ENCODE measurements at places on chromosomes 12 and 14. TPM values are rescaled to one million over a fixed set of nuclear protein-coding genes. Genes with fewer than 3 reads are reported as not detected.

GRCh38 chr12:103457471-103457870 is 38.3 kb downstream of the C12orf42 start:
- DNase-seq: no peak

DNA sequence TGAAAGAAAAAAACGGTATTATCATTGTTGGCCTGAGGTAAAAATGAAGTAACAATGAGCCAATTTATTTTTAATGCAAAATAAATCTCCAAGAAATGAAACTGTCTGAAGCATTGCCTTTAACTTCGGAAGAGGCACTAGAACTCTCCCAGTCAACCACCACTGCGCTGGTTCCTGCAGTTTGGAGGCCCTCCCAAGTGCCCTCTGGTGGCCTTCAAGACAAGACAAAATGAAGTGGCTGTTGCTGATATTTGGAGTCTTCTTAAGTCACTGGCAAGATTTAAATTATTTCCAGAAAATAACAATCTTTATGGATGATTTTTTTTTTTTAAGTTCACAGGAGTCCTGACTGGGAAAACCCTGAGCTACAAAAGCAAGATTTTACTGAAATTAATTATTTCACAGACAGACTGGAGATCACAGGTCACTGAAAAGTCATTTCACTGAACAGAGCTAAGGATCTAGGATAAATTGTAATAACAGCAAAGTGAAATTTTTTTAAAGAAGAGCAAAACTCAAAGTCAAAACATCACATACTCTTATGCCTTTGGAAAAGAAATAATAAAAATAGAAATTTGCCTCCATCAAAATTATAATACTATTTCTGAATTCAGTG is 58.2 kb downstream of the DICER1 start:
- peak; percentile 55 for DNase-seq

LRRC10 gene
- not detected for total RNA-seq

TEX22 gene
- total RNA-seq: 1.1 TPM

- peak; percentile 40 for DNase-seq
Measured at GRCh38 chr12:40152783-40153383, 47.0 kb upstream of the SLC2A13 start.

GRCh38 chr12:48933664-48934311 is 8.5 kb upstream of the FKBP11 start:
- no peak for DNase-seq

- no peak for DNase-seq
Measured at GRCh38 chr12:42612231-42612613, 22.7 kb upstream of the PRICKLE1 start.

DNA sequence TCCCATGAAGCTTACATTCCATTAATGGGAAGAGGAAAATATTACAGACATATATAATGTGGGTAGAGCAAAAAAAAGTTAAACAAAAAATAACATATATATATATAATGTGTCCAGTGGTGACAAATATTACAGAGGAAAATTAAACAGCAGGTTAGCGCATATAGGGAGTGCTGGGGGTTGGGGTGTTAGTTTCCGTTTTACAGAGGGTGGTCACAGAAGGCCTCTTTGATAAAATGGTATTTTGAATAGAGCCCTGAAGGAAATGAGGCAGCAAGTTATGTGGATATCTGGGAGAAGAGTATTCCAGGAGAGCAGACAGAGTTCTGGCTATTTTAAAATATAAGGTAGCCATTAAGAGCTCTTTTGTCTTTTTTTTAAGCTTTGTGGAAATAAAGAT is 73.2 kb downstream of the DCAF5 start:
- no peak for DNase-seq

GRCh38 chr12:50261654-50262053 is 21.7 kb downstream of the LIMA1 start:
- DNase-seq: no peak

MYH6 gene
- total RNA-seq: 1.6 TPM

- no peak for DNase-seq
Measured at GRCh38 chr14:73834261-73834625, 17.4 kb upstream of the PTGR2 start.

DNA sequence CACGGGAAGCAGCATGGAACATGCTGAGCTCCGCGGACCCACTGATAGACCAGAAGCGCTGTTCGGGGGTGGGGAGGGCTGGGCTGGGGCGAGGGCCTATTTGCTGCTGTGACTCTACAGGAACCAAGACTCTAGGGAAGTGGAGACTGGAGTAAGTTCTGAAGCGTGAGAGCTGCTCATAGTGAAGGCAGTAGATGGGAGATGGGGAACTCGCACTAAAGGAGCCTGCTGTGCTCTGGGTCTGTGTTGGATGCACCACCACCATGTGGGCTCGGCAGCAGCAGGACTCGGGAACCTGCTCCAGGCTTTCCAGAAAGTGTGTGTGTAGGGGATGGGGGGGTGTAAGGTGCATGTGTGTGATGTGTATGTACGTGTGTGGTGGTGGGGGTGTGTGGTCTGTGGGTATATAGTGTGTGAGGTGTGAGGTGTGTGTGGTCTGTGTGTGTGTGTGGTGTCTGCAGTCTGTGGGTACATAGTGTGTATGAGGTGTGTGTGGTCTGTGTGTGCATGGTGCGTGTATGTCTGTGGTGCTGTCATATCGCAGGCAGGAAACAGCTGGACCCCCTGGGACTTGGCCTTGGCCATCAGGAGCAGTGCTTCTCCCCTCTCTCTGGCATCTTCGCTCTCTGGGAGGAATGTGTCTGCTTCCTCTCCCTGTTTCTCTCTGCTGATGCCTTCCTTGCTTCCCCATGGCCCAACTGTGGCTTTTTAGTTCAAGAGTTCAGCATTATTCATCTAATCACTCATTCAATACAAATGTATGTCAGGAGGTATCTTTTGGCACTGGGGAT is 378.9 kb downstream of the FUT8 start:
- no peak for DNase-seq

- no peak for DNase-seq
Measured at GRCh38 chr12:2292560-2292959, 239.8 kb downstream of the CACNA1C start.

- no peak for DNase-seq
Measured at GRCh38 chr14:26190646-26191045, 407.2 kb downstream of the NOVA1 start.

GRCh38 chr12:114248527-114248926 is 157.4 kb downstream of the TBX5 start:
- DNase-seq: no peak

NANOG gene
- 4.5 TPM for total RNA-seq

DNA sequence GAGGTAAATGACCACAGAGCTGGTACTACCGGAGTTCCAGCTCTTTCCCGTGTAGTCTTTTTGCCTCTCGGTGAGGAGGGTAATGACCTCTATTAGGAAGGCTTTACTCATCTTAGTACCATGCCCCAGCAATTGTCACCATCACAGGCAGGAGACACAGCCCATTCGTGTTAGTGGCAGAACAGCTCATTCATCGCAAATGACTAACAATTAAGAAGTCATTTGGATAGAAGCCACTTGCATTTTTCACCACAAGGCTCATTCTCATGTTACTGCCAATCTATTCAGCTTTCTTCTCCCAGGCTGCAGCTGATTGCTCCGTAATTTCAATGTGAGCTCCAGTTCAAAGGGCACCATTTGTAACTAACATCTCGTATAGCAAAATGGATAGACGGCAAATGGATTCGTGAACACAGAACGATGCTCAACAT is 718.8 kb upstream of the TMEM132C start:
- DNase-seq: no peak

- DNase-seq: peak; percentile 80
Measured at GRCh38 chr12:132523576-132524331, 33.8 kb downstream of the FBRSL1 start.

- no peak for DNase-seq
Measured at GRCh38 chr12:84689638-84690037, 223.0 kb downstream of the SLC6A15 start.

DNA sequence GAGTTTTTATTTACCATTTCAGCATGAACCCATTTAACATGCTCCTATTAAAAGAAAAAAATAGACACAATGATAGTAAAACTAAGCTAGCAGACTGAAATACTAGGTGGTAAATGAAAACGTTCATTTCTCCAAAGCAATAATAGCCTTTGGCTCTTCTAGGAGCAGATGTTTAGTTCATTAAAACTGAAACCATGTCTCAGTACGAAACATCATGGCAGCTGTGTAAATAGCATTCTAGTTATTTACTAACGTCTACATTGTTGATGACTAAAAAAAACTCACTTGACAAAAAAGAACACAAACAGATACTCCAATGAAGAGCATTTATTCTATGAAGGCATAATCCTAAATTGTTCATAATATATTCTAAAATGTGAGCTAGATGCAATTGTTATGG is 17.9 kb downstream of the RECQL start:
- no peak for DNase-seq

GRCh38 chr14:71261206-71261605 is 353.9 kb downstream of the PCNX1 start:
- DNase-seq: no peak

- DNase-seq: no peak
Measured at GRCh38 chr14:92460916-92461579, 52.5 kb upstream of the RIN3 start.

GRCh38 chr14:65170318-65170717 is 68.0 kb upstream of the MAX start:
- DNase-seq: no peak

SPRING1 gene
- total RNA-seq: 73.8 TPM

DNA sequence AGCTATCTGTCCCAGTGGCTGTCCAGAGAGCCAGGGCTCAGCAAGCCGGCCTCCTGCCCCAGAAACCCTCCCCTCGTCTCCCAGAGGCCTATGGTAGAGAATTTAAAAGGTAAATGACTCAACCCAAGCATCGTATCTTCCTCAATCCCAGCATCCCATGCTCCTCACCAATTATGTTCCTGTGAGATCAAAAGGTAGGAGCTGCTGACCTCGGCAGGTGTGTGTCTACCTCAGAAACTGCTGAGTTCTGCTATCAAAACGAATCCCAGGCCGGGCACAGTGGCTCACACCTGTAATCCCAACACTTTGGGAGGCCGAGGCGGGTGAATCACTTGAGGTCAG is 49.3 kb downstream of the FOXN3 start:
- no peak for DNase-seq

KRT82 gene
- not detected for total RNA-seq

DNA sequence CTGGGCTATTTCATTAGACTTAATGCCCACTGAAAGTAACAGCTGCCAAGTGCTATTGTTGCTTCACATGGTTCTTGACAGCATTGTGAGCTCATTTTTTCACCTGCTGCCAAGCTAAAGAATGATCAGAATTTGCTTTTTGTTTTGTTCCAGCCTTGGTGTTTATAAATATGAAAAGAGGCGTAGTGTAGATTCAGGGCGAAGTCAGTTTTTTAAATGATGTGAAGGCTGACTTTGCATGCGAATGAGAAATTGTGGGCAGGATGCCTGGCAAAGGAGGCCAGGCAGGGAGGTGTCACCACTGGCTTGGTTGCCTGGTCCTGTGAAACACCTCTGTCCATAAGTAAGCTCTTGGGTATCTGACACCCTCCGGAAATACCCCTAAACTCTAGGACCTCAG is 93.3 kb upstream of the NAP1L1 start:
- DNase-seq: no peak

DNA sequence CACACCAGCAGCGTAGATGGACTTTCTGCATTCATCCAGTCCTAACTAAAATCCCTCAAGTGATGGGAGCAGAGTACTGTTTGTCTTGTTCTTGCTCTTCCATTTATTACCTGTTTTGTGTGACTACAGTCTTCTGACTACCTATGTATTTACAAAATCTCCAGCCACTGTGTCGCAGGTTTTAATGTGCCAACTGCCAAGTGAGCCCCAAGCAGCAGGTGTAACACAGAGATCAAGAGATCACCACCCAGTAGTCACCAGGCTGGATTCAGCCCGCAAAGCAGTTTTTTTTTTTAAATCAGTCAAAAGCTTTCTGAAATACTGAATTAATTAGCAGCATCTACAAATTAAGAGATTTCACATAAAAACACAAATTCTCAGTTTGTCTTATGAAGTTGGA is 724.1 kb upstream of the USP15 start:
- DNase-seq: no peak

KRT74 gene
- total RNA-seq: not detected

DNA sequence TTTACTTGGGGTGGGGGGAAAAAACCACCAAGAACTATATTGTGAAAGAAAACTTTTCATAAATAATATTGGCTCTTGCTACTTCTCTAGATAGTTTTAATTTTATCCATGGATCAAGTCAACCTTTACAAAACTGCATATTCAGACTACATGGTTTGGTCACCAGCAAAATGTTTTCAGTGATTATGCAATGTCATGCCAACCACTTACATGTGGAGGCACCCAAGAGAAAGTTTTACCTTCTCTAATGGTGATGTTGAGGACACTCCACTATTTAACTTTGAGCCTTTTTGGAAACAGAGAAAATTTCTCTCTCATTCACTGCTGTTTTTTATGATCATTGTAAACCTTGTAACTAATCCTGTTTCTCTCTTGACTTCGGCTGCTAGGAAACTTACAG is 21.6 kb downstream of the PLCZ1 start:
- DNase-seq: no peak

GRCh38 chr12:49868449-49868848 is 25.5 kb upstream of the BCDIN3D start:
- no peak for DNase-seq

SCN8A gene
- total RNA-seq: 5.0 TPM

ACOT2 gene
- 11.8 TPM for total RNA-seq

GRCh38 chr12:50151047-50151687 is 16.0 kb downstream of the CERS5 start:
- no peak for DNase-seq

COX8C gene
- not detected for total RNA-seq

ABCD2 gene
- not detected for total RNA-seq

- DNase-seq: no peak
Measured at GRCh38 chr12:11651785-11652184, 2.3 kb downstream of the ETV6 start.

GRCh38 chr14:23068789-23069412 is 11.6 kb upstream of the CDH24 start:
- DNase-seq: peak; percentile 87

BIN2 gene
- total RNA-seq: not detected

CTSG gene
- total RNA-seq: not detected

GRCh38 chr14:39107591-39107996 is 4.6 kb upstream of the SEC23A start:
- DNase-seq: no peak

DNA sequence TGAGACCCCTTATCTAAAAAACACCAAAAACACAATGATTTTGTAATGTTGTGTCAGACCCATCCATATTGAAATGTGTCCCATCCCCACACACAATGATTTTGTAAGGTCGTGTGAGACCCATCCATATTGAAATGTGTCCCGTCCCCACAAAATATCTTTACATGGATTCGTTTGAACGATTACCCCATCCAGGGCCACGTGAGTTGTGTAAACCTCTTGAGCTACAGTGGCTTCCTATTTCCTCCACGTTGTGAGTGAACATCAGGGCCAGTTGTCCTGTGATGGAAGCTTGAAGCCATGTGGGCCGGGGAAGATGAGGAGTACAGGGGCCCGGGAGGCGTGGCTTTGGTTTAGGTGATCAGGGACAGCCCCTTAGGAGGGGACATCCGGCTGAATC is 27.0 kb upstream of the ULK1 start:
- no peak for DNase-seq

SPIC gene
- not detected for total RNA-seq
